ENCODE measurements at places on chromosomes 6 and 20.

- DNase-seq = no peak
Measured at GRCh38 chr6:7106752-7107577, 796 bp upstream of the RREB1 start.

- peak; percentile 69 for DNase-seq
Measured at GRCh38 chr6:37691904-37692806, 5.5 kb downstream of the MDGA1 start.

GRCh38 chr6:24489881-24490280 lies 503 bp upstream of the GPLD1 start:
- no peak for DNase-seq

- DNase-seq = peak; percentile 97
Measured at GRCh38 chr20:18103497-18103896, 34.2 kb upstream of the KAT14 start.

All from NCI-H748 treated with DMSO at 0.1 percent for 48 hours (cell line).